Astrocyte of the cerebellum (primary cell): ENCODE measurements at places on chromosomes 16 and 17.

DNA sequence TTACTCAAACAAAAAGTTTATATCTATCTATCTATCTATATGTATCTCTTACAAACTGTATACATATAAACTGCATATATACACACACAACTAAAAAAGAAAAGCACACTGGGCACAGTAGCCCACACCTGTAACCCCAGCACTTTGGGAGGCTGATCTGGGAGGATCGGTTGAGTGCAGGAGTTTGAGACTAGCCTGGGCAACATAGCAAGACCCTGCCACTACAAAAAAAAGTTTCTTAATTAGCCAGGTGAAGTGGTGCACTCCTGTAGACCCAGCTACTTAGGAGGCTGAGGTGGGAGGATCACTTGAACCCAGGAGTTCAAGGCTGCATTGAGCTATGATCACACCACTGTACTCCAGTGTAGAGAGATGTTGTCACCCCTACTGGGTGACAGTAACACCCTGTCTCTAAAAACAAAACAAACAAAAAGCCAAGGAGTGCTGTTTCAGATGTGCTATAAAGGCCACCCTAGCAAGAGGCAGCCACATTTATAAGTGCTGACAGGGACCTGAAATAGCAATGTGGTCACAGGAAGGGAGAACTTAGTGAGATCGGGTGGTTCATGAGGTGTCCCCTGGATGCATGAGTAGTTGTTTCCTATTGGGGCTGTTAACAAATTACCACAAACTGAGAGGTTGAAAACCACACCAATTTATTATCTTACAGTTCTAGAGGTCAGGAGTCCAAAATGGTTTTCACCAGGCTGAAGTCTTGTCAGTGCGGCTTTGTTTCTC is 4.8 kb downstream of the CD2BP2 start:
- peak; percentile 41 for DNase-seq

DNA sequence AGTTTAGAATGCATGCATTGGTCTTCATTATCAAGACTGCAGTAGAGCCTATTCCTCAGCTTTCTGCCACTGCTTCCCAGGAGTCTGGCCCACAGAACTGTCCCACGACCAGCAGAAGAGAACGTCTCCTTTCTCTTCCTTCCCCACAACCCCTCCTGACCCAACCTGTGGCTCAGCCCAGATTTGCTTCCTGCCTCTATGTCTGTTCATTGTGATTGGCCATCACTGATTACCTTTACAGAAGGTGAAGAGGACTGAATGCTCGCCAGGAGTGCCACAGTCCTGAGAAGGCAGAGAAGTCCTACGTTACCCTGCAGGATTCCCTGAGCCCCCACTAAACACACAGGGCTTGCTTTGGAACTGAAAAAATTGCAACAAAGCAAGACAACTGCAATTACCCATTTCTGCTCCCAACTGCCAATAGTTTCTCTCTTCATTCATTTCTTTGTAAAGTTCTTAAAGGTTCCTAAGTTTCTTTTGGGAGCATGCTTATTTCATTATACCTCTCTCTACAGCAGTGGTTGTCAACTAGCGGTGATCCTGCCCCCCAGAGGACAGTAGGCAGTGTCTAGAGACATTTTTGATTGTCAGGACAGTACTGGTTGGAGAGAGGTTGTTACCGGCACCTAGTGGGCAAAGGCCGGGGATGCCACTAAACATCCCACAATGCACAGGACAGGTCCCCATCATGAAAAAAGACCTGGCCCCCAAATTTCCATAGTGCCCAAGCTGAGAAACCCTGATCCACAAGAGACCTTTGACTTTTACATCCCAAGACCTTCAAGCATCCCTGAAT is 4.5 kb upstream of the NAT9 start:
- DNase-seq, result no peak

GRCh38 chr16:27374804-27375425 is 27.1 kb upstream of the IL21R start:
- peak; percentile 45 for DNase-seq

- peak; percentile 87 for DNase-seq
These were observed 2.4 kb upstream of the ACSF2 start for GRCh38 chr17:50423553-50424159.

- DNase-seq, result no peak
These were observed 2.3 kb downstream of the STAT5A start for GRCh38 chr17:42290577-42290976.

DNA sequence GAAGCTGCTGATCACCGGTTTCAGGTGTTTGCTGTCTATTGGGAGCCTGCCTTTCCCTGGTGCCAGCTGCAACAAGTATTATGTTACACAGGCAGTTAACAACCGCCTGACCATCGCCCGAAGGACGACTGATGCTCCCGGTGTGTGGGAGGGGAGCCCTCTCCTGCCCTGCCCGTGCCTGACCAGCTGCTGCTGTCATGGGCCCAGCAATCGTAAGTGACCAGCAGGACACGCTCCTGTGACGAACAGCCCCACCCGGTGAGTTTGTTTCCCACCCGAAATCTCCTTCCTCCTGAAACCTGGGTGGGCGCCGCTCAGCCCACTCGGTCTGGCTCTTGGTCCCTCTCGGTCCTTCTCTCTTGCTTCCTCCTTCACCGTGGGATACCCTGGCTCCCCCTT is 17.9 kb upstream of the UBE2I start:
- DNase-seq, result no peak

DNA sequence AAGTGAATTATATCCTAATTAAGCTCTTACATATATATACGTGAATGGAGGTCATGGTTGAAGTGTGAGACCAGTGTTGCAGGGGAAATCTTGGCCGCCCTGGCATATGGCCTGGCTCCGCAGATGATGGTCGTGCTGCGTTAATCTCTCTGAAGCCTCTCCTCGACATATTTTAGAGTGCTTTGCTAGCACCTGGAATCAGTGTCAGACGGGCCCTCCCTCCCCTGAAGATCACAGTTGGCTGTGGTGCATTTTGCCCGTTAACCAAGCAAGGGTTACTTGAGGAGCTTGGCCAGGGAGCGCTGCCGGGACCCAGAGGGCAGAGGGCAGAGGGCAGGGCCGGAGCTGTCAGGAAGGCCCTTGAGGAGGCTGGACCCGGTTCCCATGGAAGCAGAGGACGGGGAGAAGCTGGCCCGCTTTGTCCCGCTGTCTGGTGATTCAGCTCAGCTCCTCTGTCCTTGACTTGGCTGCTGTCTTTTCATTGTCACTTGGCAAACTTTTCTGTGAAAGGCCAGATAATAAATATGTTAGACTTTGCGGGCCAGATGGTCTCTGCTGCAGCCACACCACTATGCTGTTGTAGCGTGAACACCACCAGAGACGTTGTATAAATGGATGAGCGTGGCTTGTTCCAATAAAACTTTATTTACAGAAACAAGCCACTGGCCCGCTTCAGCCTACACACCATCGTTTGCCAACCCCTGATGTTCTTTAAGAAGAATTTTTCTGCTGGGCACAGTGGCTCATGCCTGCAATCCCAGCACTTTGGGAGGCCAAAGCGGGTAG is 32.3 kb downstream of the CIBAR2 start:
- no peak for DNase-seq

- DNase-seq, result no peak
These were observed 71.2 kb downstream of the OMG start for GRCh38 chr17:31225831-31226230.

GRCh38 chr17:79873583-79873982 is 34.3 kb upstream of the CBX4 start:
- no peak for DNase-seq

- no peak for DNase-seq
These were observed 168.0 kb downstream of the AATF start for GRCh38 chr17:37116671-37117185.
